Stimulated activated CD4-positive, alpha-beta T cell treated with anti-CD3 and anti-CD28 coated beads, TNF-alpha, amount 100 ng/mL, for 48 hours (primary cell): ENCODE measurements at places on chromosomes 5 and 9.

- no peak for DNase-seq
These were observed 22.1 kb downstream of the HMGXB3 start for GRCh38 chr5:150022681-150023080.

- DNase-seq, result no peak
These were observed 35.2 kb downstream of the FANCC start for GRCh38 chr9:95282332-95282731.

DNA sequence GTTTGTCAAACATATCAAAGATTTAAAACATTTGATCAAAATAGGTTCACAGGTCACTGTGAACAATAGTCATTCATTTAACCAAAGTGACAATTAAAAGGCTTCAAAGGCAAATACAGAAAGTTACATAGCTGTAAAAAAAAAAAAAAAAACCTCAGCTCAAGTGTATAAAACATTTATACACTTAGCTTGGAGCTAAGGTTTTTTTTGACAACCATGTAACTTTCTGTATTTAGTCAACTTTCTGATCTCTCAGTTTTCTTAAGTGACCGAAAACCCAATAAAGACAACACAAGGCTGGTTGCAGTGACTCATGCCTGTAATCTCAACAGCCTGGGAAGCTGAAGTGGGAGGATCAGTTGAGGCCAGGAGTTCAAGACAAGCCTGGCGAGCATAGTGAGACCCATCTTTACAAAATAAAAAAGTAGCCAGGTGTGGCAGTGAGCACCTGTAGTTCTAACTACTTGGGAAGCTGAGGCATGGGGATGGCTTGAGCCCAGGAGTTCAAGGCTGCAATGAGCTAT is 16.4 kb upstream of the UBTD2 start:
- no peak for DNase-seq

- DNase-seq, result no peak
These were observed 10.0 kb upstream of the DDX41 start for GRCh38 chr5:177526791-177527190.

DNA sequence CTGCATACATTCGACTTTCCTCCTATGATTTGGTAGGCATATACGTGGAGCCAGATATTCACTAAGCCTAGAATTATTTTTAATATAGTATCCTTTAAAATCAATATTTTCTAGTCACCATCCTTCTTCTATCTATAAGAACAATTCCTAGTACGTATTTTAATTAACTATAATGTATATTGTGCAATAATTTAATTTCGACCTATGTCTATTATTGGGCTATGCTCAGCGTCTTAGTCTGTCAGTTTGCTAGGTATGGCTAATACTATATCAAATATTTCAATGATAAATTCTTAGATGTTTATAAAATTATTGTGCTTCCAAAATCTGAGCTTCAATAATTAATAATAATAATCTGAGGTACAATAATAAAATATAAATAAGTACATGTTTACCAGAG is 705.3 kb downstream of the PRELID2 start:
- no peak for DNase-seq

GRCh38 chr5:38479315-38479904 is 77.0 kb downstream of the LIFR start:
- no peak for DNase-seq

DNA sequence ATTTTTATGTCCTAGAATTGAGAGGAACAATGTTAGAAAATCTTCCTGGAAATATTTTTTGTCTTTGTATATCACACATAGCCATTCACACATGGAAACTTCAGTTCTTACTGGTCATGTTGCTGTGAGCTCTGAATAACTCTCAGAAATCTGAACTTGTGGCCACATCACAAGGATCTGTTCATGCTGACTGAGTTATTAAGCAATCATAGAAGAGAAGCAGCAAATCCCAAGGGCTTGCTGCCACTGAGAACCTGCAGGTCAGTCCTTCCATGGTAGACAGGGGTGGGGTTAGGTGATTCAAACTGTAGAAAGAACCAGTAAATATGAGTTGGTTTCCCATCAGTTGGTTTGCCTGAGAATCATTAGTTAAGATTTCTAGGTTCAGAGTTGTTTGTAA is 27.6 kb downstream of the SGCD start:
- no peak for DNase-seq

- DNase-seq, result no peak
These were observed 98.2 kb downstream of the DAB2IP start for GRCh38 chr9:121749614-121750013.

- no peak for DNase-seq
These were observed 814 bp downstream of the PLCXD3 start for GRCh38 chr5:41509399-41510175.

DNA sequence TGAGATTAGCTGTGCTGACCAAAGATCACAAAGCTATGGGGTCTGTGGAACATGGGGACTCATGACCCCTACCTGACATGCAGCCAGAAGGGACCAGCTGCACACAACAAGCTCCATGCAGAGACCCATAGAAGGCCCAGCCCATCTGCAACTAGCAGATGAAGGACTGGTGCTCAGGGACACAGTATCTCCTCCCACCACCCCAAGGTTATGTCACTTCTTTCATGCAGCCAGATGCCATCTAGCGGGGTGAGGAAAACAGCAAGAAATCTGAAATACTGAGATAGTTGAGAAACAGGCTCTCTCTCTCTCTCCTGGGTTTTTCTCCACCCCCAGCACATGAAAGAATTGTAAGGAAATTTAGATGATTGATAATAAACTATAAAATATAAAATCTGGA is 161.3 kb upstream of the DAPK1 start:
- DNase-seq, result no peak

- DNase-seq, result no peak
These were observed 405.2 kb upstream of the WWC1 start for GRCh38 chr5:167886196-167886595.

GRCh38 chr9:137899551-137900360 is 22.2 kb downstream of the CACNA1B start:
- DNase-seq, result no peak

DNA sequence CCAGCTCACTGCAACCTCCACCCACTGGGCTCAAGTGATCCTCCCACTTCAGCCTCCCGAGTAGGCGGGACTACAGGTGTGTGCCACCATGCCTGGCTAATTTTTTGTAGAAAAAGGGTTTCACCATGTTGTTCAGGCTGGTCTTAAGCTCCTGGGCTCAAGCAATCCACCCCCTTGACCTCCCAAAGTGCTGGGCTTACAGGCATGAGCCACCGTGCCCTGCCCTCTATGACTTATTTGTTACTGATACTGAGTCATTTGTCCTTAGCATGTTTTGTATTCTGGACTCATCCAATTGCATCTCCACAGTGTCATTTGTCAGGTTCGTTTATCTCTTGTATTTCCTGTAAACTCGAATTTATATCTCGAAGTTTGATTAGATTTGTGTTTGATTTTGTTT is 2.7 kb upstream of the ITK start:
- DNase-seq, result no peak

- DNase-seq, result no peak
These were observed 217.9 kb downstream of the EPB41L4A start for GRCh38 chr5:112201141-112201540.

- DNase-seq, result no peak
These were observed 9.0 kb upstream of the MYORG start for GRCh38 chr9:34385561-34386230.

DNA sequence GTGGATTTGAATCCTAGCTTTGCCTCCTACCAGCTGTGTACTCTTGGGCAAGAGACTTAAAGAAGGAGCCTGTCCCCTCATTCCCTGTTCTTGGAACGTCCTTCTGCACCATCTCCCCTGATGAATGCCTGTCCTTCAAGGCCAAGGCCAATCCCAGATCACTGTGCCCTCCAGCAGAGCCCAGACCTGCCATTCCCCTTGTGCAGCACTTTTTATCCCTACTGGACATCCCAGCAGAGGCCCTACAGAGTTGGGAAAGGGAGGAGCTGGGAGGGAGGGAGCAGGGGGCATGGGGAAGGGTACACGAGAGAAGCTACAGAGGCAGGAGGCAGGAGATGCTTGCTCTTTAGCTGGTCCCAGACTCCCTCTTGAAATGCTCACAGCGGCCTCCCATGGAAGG is 223.9 kb downstream of the PBX3 start:
- no peak for DNase-seq

DNA sequence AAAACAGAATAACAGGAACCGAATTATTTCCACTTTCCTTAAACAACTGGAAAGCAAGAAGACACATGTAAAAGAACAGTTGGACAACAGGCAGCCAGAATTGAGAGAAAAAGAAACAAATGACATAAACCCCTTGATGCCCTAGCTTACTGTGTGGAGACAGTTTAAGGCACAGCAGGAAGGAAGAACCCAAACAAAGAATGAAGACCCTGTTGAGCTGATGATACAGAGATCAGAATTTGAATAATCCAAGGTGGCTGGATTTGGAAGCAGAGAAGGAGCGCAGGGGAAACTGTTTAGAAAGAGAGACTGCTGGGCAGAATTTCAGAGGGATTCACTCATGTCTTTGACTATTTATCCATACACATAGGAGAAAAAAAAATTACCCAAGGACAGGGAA is 316.3 kb upstream of the POU5F2 start:
- no peak for DNase-seq

- DNase-seq, result no peak
These were observed 40.3 kb upstream of the CLK4 start for GRCh38 chr5:178667101-178667500.
